ENCODE measurements at places on chromosomes 6 and 20.
A peak's percentile ranks its signal among the peaks of the same experiment; 100 is the strongest.

GRCh38 chr20:24731312-24731711 lies 217.8 kb upstream of the CST7 start:
- no peak for DNase-seq

- no peak for DNase-seq
These were observed 17.3 kb downstream of the NAA20 start for GRCh38 chr20:20034486-20034885.

DNA sequence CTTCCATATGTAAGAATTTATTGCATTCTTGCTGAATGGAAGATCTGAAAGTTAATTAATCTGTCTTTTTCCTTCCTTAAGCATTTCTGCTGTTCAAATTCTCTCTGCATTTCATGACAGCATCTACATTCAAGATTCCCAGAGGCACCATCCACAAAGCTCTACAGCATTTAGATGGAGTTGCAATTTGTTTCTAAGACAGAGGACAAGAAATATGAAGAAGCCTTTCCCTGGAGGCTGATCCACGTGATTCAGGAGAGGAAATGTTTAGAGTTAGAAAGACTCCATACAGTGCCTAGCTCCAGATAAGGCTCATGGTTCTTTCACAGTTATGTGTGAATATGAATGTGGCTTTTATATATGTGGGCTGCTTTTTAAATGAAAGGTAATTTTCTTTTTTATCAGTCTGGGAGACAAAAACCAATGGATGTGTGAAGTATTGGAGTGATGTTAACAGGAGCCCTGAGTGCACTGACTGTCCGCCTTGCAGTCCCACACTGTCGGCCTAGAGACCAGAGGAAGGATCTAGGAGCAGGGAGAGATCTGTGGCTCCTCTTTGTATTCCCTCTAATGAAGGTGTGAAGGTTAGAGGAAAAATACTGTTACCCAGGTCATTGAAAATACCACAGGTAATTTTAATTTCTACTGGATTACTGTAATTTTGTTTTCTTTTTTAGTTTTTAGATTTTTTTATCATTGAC lies 686.6 kb upstream of the GJE1 start:
- no peak for DNase-seq

GRCh38 chr6:148064406-148065134 lies 278.1 kb upstream of the SASH1 start:
- DNase-seq, result no peak

DNA sequence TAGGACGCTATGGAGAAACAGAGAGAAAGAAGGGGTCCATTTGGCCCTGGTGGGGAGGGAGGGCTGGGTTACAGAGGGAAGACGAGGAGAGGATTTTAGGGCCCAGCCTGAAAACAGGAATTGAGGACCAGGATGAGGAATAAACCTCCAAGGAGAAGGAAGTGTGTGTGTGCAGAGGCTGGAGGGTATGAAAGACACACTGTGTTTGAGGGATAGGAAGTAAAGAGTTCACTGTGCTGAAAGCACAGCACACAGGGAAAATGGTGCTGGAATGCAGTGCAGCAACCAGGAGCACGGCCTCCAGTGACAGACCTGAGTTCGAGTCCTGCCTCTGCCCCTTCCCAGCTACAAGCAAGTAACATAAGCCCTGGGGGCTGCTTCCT lies 7.8 kb downstream of the MBOAT1 start:
- no peak for DNase-seq

DNA sequence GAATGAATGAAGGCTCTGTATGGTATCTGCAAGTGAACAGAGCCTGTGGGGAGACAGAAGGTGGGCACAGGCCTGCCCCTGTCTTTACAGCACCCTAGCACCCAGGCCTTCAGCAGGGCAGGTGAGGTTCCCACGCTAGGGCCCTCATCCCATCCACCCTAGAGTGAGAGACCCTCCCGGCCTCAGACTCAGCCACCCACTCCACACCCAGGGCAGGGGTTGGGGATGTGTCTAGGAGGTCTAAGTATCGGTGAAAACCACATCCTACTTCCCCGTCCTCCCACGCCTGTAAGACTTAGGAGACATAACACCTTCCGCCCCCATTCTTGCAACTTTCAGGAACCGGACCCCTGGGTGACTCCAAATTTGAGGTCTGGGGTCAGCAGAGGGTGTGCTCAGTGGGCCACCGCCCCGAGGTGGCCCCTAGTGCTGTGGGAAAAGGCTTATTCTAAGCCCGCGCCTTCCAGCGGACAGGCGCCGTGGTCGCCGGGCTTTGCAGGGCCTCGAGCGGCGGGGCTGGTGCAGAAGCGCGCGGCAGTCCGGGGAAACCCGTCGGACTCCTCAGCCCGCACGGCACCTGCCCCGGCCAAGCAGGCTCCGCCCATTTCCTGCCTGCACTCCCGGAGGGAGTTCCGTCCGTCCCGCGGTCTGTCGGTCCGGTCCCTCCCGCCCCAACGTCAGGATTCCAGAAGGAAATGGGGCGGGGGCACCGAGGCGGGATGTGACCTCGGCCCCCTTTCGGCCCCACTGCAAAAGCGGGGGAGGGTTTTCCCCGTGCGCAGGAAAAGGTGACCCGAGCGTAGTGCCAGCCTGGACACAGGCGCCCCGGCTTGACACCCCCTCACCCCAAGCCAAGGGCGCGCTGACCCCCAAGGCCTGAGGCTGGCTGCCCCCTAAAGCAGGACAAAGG lies 868 bp downstream of the SAMD10 start:
- DNase-seq, result no peak

DNA sequence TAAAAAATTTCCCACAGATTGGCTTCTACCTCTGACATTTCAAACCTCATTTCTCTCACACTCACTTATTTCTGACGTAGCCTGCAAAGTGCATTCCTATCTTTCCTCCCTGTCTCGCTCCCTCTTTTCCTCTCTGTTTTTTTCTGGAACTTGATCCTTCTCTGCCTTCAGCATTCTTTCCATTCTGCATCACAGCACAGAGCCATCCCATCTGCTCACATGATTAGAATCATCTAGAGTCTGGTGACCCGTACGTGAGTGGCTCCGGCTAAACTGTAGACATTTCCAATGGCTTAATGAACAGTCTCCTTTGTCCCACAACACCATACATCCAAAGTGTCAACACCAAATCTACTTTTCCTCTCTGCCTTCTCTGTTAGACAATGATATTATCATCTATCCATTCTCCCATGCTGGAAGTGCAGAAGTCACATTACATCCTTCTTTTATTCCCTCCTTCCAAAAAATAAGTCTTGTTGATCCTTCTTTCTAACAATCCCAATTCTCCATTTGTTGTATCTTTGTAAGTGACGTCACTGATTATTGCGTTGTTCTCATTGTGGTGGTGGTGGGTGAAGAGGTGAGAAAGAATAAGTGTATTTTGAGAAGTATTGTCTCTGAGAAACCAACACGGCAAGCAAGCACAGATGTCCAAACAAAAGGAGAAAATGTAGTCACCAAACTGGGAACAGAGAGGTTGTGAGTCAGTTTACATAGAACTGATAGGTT lies 41.6 kb downstream of the OPRM1 start:
- no peak for DNase-seq

DNA sequence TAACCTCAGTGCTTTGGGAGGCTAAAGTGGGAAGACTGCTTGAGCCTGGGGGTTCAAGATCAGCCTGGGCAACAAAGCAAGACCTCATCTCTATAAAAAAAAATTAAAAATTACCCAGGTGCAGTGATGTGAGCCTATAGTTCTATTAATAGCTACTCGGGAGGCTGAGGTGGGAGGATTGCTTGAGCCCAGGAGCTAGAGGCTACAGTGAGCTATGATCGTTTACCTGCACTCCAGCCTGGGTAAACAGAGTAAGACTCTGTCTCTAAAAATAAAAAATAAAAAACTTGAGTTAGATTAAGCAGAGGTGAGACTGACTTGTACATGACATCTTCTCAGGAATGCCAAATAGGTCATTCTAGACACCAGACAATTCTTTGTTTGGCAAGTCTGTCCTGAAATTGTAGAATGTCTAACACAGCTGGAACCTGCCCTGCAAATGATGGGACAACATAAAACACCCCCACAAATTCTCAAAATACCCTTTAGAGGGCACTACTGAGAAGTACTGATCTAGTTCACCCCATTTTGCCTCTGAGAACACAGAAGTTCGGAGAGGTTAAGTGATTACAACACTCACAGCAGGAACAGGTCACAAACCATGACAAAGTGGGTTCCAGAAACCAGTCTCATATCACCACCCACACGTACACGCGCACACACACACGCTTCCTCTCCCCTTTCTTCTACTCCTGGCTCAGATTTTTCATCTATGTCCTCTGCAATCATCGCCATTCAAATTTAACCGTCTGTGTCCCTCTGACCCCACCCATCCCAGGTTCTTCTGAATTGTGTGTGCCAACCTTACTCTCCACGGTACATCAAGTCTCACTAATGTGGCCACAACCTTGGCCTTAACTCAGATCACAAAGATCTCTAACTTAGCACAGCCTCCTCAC lies 38.3 kb downstream of the ARHGAP18 start:
- no peak for DNase-seq

DNA sequence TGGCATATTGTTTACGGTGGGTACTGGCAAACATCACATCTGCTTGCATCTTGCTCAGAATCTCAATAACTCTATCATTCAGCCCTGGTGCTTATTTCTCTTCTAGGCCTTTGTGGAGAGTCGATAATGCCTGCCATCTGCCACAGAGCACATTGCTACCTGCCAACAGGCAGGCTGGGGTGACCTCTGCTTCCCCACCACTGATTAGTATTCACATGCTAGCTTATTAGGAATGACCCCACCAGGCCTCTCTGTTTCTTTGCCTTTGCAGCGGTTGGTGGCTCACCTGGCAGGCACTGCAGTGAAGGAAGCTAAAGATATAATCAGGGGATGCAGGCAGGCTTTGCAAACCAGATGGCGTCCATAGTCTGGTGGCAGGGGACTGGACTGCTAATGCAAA lies 154.5 kb downstream of the MMS22L start:
- DNase-seq, result no peak

DNA sequence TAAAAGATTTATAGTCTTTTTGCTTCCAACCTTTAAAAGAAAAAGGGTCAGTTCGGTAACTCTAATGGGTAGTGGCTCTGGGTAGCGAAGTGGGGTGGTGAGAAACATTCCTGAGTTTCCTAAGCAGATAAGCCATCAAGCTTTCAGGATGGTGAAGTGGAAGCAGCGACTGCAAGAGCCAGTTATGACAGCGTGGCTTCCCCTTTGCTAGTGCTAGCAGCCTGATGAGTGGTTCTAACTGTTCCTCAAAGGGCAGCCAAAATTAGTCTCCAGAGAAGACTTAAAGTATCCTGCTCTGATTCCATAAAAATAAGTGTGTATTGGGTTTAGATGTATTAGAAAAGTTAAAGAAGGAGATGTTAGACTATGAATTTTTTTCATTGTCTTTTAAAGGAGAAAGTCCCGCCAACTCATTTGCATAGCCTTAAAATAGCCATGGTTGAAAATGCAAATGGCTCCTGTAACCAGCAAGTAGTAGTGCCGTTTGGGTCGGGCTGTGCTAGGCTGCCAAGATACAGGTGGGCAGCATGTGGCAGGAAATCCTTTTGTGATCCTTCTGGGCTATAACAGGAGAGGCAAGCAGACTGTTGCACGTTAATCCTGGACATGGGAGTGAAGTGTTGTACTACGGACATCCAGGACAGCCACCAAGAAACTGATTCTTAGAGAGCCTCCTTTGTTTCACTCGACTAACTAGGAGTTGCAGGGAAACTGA lies 18.0 kb downstream of the ELOVL2 start:
- DNase-seq, result no peak

- no peak for DNase-seq
These were observed 1.5 kb downstream of the DEK start for GRCh38 chr6:18262702-18263417.

DNA sequence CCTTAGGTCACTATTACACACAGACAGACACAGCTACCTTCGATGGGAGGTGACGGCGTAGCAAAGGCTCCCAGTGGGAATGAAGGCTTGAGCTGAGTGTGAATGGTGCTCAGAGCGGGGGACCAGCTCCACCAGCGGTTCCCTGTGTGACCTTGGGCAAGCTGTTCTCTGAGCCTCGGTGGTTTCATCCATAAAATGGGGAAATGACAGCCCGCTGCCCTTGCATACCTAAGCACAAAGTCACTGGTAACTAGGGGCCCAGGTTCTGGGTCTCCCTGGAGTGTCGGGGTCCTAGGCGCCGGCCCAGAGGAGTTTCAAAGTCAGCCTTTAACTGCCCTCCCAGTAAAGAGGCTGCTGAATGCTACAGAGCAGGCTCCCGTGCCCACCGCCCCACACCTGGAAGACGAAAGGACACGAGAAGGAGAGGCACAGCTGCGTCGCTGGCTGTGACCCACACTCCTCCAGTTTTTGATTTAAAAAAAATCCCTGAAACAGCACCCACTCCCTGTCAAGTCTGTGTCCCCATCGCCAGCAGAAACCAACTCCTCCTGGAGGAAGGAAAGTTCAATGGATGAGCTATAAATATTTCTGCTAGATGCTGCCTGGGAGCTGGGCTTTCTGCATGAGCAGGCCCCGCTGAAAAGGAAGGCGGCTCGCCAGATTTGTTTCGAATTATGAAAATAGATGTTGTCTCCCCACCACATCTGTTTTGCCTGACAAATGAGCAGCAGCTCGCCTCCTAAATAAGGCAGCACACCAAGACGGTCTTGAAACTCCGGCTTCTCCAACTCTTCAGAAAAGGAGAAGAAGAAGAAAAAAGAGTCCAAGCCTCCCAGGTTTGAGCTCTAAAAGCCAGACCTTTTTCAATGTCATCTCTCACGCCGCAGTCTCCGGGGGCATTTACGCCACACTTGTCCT lies 27.4 kb downstream of the PMEPA1 start:
- DNase-seq, result no peak

DNA sequence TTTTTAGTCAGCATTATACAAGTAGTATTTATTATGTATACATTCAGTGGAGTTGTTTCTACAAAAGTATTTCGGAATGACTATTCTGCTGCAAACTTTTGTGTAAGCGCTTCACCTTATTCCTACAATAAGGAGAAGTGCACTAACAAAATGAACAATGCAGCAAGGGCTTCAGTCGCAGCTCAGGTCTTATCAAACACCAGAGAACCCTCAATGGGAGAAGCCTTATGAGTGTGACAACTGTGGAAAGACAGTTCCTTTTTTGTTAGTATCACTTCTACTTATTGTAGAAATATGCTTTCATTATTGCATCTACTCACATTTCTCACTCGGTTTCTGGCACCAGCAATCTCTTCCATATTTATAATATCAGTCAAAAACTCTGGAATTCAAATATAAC lies 18.8 kb downstream of the ZKSCAN3 start:
- no peak for DNase-seq

GRCh38 chr20:53692465-53693067 lies 98.9 kb upstream of the ZNF217 start:
- DNase-seq, result peak; percentile 32

GRCh38 chr20:58753267-58753921 lies 60.8 kb downstream of the NPEPL1 start:
- no peak for DNase-seq

GRCh38 chr6:167690931-167691330 lies 135.8 kb upstream of the AFDN start:
- DNase-seq, result no peak

DNA sequence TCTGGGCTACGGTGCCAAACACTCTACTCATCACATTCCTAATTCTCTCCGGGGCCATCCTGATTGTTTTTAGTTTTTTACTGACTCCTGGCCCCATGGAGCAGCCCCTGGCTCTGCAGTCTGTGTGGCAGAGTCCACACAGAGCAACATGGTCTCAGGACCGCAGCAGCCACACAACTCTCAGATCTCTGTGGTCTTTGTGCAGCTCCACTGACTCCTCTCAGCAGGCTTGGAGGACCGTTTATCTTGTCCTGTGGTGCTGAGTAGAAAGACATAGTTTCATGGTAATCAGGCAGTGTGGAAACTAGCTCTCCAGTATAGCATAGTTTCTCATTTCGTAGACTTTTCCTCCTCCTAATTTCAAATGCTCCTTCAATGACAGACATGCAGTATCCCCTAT lies 168.4 kb downstream of the EDN1 start:
- no peak for DNase-seq
